ENCODE measurements at places on chromosomes 12 and 14.

DNA sequence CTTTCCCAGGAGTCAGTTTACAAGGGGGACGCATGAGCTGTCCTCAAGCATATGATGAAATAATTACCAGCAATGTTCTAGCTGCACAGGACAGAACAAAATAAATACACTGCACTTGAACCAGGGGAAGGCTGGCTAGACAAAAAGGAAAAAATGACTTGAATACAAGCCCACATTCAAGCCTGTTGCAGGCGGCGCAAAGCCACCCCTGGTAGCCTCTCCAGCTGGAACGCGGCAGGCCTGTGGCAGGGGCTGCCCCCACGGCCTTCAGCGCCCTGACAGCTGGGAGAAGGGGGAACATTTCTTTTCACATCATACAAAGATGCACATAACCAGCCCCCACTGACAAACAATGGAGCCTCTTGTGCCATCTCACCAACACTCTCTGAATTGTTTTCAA, 57.1 kb downstream of the TRAFD1 start:
- DNase-seq: no peak

DNA sequence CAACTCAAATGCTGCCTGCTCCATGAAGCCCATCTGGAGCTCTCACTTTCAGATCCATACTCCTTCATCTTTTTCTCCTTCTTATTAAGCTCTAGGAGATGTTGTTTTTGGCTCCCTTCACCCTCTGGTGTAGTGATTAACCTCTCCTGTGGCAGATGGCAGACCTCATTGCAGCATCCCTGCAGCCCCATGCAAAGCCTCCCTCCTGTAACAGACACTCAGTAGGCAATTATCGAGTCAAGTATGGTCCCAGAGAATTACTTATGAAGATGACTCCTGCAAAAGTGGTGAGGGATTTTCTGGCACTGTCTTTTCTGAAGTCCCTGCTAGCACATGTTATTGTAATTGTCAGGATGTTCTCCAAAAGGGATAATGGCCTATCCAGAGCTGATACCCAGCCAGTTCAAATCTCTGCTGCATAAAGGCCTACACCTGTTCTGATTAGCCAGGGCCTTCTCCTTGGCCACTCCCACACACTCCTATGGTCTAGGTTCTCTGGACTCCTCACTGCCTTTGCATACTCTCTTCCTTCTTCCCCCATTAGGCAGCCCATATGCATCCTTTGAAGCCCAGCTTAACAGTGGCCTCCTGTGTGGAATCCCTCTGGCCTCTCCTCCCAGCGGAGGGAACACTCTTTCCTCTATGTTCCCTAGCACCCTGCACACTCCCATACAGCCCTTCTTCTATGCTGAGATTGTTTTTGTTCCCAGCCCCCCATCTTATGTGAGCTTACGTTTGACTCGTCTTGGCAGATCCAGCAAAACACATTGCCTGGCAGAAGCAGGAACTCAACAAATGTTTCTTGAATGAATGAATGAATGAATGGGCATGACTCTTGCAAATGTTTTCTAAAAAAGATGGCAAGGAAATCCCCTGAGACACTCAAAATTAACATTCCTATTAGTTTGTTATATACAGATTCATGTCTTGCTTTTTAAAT, 43.9 kb upstream of the MDM1 start:
- no peak for DNase-seq

GRCh38 chr14:58805057-58805456, 167.3 kb downstream of the DACT1 start:
- no peak for DNase-seq

- no peak for DNase-seq
These were observed 39.1 kb downstream of the FNTB start for GRCh38 chr14:65025818-65026217.

- DNase-seq: peak; percentile 70
These were observed 20.9 kb upstream of the ANO2 start for GRCh38 chr12:5965950-5966383.

GRCh38 chr12:110966081-110966760, 45.8 kb upstream of the MYL2 start:
- DNase-seq: no peak

- DNase-seq: no peak
These were observed 60.4 kb downstream of the TTC9 start for GRCh38 chr14:70702161-70702560.

GRCh38 chr12:118493962-118494361, 117.6 kb downstream of the SUDS3 start:
- no peak for DNase-seq

DNA sequence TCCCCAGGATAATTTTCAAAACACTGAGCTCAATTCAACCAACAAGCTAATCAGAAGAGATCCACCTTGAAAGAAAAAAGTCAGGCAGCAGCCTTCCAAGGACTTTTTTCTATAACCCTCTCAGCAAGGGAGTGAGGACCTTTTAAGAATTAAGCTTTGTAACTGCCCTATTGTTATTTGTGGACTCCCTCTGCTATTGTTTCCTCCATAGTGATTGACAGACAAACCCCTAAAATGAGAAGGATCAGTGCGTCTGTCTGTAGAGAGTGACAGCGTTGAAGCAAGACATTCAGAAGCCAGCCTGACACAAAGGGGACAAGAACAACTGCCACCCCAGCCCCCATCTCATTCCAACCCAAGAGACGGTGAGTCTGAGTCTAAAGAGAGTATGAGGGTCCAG, 30.3 kb upstream of the BTG1 start:
- DNase-seq: no peak

DNA sequence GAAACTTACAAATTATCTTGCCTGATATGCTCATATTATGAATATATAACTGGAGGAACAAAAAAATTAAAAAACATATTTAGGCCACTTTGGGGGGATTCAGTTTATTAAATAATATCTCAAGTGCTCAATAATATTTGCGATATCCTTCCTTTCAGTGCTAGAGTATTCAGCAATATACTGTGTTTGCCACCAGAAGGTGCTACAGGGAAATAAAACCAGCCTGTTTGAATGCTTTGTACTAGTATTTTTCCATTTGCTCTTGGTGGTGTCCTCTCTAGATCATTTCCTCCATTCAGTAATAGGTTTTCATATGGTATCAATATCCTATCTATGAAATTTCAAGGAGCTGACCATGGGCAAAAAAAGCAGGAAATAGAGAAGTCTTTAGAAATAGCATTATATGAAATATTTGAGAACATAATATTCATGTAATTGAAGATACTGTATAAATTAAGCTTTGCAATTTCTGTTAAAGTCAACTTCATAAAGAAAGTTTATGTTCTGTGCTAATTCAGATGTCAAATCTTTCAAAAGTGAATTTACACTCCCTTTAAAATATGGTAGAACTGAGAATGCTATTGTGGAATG, 106.2 kb upstream of the NAV3 start:
- DNase-seq: no peak

GRCh38 chr12:115306380-115306779, 622.4 kb upstream of the TBX3 start:
- DNase-seq: no peak

DNA sequence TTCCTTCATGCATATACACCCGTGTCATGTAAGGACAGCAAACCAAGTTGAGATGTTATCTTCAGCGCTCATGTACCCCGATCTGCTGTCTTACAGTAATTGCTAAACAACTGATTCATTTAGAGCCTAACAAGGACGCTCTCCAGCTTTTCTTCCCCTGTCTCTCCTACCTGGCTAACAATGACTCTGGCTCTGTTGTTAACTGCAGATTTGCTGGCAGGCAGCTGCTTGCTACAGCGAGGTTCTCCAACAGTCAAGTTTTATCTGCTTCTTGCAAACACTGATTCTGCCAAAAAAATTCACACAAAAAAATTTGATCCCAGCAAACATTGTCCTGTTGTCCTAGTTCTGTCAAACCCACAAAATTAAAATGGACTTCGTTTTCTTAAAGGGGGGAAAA, 101.6 kb downstream of the OTX2 start:
- no peak for DNase-seq

- DNase-seq: no peak
These were observed 90.4 kb upstream of the MAX start for GRCh38 chr14:65192686-65193085.

GRCh38 chr14:22547313-22547947, 41.6 kb downstream of the DAD1 start:
- peak; percentile 75 for DNase-seq

DNA sequence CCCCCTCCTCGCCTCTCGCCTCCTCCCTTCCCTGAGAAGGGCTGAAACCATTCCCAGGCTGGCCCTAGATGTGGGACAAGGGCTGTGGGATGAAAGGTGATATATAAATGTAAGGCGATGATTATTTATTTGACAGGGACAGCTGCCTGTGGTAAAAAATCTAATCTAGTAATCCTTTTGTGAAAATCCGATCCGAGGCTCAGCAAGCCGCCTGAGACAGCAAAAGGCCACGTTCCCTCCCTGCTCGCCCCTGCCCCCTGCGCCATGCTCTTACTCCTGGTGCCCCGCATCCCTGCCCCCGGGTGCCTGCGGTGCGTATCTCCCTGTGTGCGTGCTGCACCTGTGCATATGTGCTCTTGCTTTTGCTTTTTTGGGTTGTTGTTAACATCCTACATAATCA, 65.2 kb downstream of the TSPAN9 start:
- no peak for DNase-seq

- DNase-seq: no peak
These were observed 562 bp downstream of the ZFYVE1 start for GRCh38 chr14:73026243-73026844.

DNA sequence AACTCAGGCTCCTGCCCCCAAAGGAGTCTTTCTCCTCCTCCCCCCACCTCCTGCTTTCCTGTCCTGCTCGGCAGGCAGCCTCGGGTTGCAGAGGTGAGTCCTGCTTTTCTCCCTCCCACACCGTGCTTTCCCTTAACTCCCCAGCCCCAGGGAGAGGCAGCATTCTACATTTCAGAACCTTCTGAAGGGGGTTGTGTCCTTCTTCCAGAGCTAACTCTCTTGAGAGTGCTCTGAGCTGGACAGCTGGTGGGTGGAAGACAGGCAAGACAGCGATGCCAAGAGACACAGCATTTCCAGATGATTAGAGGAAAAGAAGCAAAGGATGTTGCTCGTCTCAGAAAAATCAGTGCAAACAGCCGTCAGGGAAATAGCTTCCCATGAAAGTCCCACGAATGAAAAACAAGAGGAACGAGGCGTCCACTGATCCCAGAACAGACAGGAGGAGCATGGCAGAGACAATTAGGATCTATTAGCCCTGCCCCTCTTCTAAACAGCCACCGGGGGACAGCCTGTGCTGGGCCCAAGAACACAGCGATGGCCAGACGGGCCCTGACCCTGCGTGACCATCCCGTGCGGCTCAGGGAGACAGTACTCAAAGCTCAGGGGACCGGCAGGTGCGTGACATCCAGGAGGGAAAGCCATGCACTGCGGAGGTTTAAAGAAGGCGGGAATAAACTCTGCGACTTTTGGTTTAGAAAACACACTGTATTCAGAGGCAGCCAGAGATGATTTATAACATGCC, 216.5 kb upstream of the RTL1 start:
- peak; percentile 52 for DNase-seq

GRCh38 chr12:47777741-47778558, 4.9 kb downstream of the SLC48A1 start:
- no peak for DNase-seq

DNA sequence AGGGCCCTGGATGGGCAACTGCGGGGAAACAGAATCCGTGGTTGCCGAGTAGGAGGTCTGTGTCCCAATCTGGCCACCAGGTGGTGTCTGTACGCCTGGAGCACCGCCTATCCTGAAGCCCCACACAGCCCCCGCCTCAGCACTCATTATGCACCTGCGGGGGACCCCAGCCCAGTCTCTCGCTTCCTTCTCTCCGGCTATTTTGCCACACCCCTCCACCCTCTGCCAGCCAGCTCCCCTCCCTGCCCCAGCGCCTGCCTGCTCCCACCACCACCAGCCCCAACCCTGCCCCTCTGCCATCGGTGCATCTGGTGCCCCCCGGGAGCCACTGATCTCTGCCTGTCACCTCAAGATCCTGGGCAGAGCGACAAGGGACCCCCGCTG, 2.2 kb upstream of the NXPH4 start:
- DNase-seq: peak; percentile 85

GRCh38 chr12:48001505-48002413, 2.5 kb downstream of the COL2A1 start:
- no peak for DNase-seq

DNA sequence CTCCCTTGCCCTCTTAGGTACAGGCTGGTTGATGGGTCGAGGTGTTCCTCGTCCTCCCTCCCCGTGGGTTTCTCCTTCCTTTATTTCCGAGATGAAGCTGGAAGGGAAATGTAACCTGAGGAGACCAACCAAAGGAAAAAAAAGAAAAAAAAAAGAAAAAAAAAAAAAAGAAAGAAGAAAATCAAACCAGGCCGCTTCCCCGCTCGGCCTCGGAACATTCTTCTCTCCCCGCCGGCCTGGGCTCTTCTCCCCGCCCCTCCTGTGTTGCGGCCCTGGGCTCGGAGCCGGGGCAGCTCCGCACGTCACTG, 1.6 kb upstream of the NFATC4 start:
- DNase-seq: no peak

- no peak for DNase-seq
These were observed 2.4 kb downstream of the PFKM start for GRCh38 chr12:48121522-48121921.

GRCh38 chr14:58243790-58244555, 670 bp upstream of the PSMA3 start:
- no peak for DNase-seq

- DNase-seq: no peak
These were observed 78.4 kb upstream of the MAX start for GRCh38 chr14:65180725-65181025.

All from activated CD8-positive, alpha-beta memory T cell treated with anti-CD3 and anti-CD28 coated beads for 24 hours (primary cell).